ENCODE measurements at places on chromosomes 6 and 20.

DNA sequence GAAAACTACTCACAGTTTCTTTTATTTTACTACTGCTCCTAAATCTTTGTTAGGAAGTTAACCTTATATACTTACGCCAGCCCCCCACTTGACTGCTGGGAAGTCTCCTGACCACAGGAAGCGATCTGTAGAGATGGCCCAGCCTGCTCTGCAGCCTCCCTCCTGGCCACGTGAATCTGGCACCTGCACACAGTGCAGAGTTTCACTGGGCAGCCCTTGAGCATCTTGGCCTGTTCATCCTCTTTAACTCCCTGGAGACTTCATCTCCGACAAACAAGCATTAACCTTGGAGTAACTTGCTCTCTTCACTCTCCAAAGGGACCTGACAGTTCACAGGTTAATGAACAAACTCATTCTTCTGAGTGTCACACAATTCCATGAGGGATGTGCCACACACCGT, 294.1 kb downstream of the BTBD9 start:
- DNase-seq: no peak

- no peak for DNase-seq
Measured at GRCh38 chr20:50138479-50139393, 14.8 kb downstream of the PEDS1 start.

DNA sequence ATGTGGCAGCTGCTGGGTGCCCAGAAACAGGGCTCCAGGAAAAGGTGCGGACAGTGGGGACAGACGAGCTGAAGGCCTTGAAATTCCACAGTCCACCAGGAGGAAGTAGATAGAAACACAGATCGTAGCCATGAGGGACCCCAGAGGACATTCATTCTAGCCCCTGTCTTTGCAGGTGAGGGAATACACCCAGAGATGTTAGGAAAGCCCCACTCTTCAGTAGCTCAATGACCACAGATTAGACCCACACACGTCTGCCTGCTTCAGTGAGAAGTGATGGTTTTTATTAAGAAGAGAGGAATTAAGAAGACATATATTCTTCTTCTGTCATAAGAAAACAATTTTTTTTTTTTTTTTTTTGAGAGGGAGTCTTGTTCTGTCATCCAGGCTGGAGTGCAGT, 123.0 kb downstream of the MAP3K7 start:
- DNase-seq: no peak

DNA sequence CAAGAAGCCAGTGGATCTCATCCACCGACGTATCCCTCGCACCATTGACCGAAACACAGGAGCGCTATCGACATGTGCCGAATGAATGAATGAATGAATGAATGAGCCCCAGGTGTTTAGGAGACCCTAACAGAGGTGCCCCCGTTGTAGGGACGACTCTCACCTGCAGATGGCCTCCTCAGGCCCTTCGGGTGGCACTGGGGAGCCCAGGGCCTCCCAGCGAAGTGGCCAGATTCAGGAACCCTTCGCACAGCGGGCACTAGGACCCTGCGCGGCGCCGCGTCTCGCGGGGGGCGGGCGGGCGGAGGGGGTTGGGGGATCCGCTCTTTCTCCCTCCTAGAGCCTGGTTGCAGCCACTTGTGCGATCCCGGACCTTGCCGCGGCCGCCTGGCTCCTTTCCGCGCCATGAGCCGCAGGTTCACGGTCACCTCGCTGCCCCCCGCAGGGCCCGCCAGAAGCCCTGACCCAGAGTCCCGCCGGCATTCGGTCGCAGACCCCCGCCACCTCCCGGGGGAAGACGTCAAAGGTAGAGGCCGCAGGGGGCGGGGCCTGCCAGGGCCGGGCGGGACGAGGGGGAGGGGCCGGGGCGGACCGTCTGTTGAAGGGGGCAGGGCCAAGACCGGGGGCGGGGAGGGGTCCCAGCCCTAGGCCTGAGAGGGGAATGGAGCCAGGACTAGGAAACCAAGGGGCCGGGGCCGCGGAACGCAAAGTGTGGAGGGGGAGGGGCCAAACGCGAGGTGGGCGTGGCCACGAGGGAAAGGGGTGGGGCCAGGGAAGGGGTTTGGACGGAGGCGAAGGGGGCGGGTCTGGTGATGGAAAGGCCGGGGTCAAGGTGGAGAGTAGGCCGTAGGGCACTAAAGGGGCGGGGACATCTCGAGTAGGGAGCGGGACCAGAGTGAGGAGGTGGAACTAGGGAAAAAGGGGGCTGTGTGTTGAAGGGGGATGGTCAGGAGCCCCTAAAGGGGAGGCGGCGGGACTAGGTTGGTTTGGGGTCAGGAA, 7.4 kb upstream of the SLC12A5 start:
- peak; percentile 22 for DNase-seq

GRCh38 chr6:111715321-111715720, 109.6 kb upstream of the TRAF3IP2 start:
- DNase-seq: no peak

DNA sequence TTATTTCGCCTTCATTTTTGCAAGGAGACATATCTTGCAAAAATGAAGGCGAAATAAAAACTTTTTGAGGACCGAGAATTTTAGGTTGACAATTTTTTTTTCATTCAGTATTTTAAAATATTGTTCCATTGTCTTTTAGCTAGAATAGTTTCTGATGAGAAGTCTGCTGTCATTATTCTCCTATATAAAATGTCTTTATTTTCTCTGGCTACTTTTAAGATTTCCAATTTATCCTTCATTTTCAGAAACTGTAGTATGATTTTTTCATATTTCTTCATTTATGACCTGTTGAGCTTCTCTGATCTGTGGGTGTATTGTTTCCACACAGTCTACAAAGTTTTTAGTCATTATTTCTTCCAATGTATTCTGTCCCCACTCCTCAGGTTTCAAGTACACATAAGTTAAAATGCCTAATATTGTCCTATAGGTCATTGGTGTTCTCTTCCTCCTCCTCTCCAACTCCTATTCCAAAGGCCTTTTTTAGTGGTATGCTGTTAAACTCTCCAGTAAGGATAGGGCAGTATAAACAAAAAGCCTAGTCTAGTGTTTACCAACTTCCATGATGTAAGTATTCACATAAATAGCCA, 15.7 kb downstream of the AHI1 start:
- no peak for DNase-seq

- DNase-seq: no peak
Measured at GRCh38 chr20:52676283-52676995, 295.7 kb upstream of the TSHZ2 start.

- DNase-seq: peak; percentile 22
Measured at GRCh38 chr6:161085246-161085645, 93.7 kb downstream of the MAP3K4 start.

DNA sequence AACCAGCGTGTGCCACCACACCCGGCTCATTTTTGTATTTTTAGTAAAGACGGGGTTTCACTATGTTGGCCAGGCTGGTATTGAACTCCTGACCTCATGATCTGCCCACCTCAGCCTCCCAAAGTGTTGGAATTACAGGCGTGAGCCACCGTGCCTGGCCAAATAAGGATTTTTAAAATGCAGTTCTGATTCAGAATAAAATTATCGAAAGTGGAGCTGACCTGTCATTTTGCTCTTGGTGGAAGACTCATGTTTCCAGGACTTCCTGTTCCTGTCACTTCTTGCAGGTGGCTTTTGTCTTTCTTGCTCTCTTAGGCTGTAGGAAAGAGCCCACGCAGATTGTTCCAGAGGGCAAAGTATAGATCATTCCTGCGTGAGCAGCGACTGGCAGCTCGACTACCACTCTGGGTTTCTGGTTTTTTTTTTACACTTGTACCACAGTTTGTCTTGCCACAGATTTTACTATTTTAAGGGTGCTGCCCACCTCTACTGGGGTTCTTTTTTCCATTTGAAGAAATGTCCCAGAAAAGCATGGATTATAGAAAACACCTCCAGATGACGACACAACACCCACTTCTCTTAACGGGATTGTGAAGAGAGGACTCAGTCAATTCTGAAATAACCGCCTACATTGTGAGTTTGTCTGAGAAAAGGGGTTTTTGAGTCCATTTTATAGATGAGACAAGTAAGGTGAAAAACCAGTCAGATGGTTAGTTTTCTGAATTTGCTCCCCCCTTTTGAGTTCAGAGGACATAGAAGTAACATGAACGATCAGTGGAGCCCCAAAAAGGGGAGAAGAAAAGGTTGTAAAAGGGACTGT, 7.5 kb downstream of the JARID2 start:
- DNase-seq: no peak

All from fibroblast of skin of right biceps (primary cell).